ENCODE measurements at places on chromosomes 1 and 21.
A peak's percentile ranks its signal among the peaks of the same experiment; 100 is the strongest.

- DNase-seq, result no peak
These were observed 14.5 kb upstream of the CBR3 start for GRCh38 chr21:36120304-36120888.

GRCh38 chr1:25695090-25695770 lies 78.6 kb downstream of the MAN1C1 start:
- DNase-seq, result no peak

- DNase-seq, result peak; percentile 47
These were observed 56.2 kb upstream of the DPH5 start for GRCh38 chr1:101081496-101082488.

- DNase-seq, result no peak
These were observed 67.7 kb upstream of the MPC2 start for GRCh38 chr1:168004531-168004930.

DNA sequence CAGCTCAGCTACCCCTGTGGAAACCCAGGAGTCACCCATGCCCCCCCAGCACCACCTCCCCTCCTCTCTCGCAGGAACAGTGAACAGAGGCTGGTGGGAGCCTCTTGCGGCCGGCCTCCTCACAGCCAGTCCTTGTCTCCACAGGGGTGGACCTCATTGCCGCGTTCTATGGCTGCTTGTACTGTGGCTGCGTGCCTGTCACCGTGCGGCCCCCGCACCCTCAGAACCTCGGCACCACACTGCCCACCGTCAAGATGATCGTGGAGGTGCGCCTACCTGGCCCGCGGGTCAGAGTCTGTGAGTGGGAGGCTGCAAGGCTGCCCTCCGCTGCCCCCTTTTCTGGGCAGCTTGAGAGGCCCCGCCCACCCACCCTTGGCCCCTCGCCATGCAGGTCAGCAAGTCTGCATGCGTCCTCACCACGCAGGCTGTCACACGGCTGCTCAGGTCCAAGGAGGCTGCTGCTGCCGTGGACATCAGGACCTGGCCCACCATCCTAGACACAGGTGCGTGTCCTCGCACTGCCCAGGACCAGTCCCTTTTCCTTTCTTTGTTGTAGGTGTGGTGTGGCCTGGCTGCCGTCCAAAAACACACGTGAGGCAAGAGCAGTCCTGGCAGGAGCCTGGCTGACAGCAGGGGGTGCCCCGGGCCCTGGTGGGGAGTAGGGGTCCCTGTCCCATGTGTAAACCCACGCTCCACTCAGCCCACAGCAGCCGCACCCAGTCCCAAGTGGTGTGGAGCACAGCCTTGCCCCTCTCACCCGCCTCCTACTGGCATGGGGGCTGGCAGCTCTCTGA lies 50.3 kb downstream of the S100B start:
- DNase-seq, result no peak

DNA sequence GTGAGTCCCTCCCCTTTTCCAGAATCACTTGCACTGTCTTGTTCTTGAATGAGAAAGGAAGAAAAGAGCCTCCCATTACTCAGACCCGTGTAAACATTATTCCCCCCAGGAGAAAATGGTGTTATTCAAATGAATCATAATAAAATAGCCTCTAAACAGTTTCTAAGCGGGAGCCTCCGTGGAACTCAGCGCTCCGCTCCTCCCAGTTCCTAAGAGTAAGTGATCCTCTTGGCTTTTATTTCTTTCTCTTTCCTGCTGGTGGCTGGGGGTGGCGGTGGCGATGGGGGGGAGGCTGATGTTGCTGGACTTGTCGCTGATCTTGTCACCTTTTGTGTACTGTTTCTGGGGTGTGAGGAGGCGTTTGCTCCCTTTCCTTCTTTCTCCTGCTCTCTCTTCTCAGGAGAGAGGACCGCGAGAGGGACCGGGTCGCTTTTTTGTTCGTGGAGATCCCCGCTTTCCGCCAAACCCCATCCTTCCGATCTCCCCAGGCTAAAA lies 781 bp downstream of the PROX1 start:
- no peak for DNase-seq

DNA sequence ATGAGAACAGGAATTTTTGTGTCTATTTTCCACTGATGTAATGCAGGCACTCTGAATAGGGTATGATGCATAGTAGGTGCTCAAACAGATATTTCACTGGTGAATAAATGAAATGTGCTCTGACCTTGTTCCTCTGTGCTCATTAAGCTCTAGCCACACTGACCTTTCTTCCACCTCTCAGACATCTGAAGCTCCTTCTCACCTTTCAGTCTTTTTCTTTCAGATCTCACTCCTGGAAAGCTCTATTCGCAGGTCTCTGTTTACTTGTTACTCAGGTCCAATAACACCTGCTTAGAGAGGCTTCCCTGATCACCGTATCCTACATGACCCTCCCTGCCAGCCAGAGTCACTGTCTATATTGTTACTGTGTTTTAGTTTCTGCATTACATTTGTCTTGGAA lies 59.2 kb upstream of the IVNS1ABP start:
- no peak for DNase-seq

GRCh38 chr1:18866314-18866713 lies 6.9 kb upstream of the TAS1R2 start:
- DNase-seq, result no peak

- no peak for DNase-seq
These were observed 243.7 kb downstream of the PBX1 start for GRCh38 chr1:164802529-164803282.

GRCh38 chr1:168709405-168710363 lies 19.3 kb downstream of the DPT start:
- DNase-seq, result no peak

DNA sequence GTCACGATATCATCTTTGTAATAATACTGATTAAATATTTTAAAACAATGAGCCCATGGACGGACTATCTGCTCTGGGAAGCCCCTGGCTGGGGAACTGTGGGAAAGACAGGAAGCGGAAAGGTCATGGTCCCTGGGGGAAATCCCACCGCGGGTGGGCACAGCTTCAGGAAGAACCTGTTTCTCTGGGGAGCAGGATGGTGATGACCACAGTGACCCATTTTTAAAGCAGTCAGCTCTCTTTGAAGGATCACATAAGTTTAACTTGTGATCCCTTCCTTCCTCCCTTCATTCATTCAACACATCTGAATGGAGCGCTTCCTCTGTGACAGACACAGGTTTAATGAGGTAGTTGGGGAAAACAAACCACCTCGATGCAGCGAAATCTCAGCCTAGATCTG lies 73.0 kb downstream of the DHRS3 start:
- no peak for DNase-seq

DNA sequence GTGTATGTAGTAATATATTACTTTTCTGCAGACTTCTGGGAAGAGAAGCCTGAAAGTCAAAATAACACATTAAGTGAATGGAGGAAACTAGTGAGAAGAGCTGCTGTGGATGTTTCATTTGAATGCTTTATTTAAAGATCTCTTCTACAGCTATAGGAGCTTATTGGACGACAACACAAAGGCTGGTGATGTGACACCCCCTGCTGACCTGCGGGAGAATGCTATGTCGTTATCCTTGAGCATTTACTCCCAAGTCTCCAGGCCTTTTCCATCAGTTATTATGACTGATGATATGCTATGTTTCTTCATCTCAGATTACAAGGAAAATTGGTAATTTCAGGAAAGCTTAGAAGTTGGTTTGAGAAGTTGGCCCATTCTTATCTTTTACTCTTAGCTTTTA lies 22.3 kb upstream of the PLA2G4A start:
- no peak for DNase-seq

- no peak for DNase-seq
These were observed 20.2 kb downstream of the TAL1 start for GRCh38 chr1:47211796-47212269.

DNA sequence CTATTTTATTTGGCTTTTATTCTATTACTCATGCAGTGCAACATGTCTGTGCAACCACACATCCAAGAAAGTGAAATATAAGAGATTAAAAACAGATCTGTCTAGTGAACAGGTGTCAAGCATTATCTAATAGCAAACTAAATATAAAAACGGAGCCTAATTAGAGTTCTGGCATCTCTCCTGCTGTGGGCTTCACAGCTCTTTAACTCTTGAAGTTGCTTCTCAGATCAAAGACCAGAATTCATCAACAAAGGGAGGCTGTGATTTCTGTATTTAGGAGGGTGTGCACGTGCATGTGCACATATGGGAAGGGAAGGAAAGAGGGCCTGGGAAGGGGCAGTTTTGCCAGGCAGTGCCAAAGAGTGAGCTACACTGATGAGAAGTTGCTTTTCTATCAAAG lies 81.0 kb downstream of the MIS18A start:
- DNase-seq, result no peak

GRCh38 chr1:245179706-245180105 lies 24.9 kb downstream of the KIF26B start:
- no peak for DNase-seq

DNA sequence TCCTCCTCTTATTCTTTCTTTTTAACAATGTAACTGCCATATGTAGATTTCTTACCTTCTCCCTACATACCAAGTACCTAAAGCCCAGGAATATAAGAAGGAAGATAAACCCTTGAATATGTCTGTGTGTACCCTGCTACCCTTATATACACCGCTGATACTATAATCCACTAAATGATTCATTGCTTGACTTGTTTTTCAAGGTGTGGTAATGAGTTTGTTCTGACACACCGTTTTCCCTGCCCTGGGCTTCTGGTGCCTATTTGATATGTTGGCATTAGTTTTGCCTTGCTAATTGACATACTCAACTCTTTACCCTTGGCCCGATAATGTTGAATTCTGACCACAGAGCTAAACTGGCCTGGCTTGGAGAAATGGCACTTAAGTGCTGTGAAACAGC lies 64.3 kb downstream of the IL23R start:
- no peak for DNase-seq

GRCh38 chr1:165474196-165474595 lies 29.3 kb upstream of the RXRG start:
- no peak for DNase-seq

DNA sequence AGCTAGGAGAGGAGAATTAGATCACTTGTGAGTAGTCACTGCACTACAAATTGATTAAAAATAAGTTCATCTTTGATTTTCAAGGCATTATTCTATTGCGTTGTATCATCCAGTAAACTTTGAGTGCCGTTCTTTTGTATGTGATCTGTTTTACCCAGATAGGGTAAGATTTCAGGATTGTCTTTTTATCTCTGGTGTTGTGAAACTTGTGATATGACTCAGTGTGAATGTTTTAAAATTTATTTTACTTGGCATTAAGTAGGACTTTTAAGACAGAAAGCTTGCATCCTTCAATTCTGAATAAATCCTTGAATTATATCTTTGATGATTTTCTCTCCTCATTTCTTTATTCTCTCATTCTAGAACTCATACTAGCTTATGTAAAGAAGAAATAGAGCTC lies 93.3 kb upstream of the ADAMTS5 start:
- DNase-seq, result no peak

- no peak for DNase-seq
These were observed 3.1 kb upstream of the SYTL1 start for GRCh38 chr1:27338751-27339150.

GRCh38 chr1:43881415-43881814 lies 52.2 kb upstream of the ARTN start:
- DNase-seq, result no peak

GRCh38 chr1:61724506-61724812 lies 482 bp downstream of the TM2D1 start:
- no peak for DNase-seq

GRCh38 chr21:36379251-36379650 lies 5.9 kb upstream of the CHAF1B start:
- DNase-seq, result no peak

DNA sequence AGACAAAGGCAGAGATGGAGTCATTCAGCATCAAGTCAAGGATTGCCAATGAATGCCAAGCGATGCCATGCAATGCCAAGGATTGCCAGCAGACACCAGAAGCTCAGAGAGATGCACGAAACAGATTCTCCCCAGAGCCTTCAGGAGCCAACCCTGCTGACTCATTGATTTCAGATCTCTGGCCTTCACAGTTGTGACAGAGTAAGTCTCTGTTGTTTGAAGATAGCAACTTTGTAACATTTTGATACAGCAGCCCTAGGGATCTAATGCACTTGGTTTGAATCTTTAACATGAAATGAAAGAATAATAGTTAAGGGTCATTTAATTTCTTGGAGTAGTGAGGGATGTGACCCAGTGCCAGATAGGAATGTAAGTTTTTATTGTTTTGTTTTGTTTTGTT lies 287.4 kb upstream of the RUNX1 start:
- DNase-seq, result no peak

GRCh38 chr1:234979296-234980279 lies 149.0 kb downstream of the TOMM20 start:
- no peak for DNase-seq

- no peak for DNase-seq
These were observed 20.8 kb downstream of the DISP3 start for GRCh38 chr1:11499601-11500331.

DNA sequence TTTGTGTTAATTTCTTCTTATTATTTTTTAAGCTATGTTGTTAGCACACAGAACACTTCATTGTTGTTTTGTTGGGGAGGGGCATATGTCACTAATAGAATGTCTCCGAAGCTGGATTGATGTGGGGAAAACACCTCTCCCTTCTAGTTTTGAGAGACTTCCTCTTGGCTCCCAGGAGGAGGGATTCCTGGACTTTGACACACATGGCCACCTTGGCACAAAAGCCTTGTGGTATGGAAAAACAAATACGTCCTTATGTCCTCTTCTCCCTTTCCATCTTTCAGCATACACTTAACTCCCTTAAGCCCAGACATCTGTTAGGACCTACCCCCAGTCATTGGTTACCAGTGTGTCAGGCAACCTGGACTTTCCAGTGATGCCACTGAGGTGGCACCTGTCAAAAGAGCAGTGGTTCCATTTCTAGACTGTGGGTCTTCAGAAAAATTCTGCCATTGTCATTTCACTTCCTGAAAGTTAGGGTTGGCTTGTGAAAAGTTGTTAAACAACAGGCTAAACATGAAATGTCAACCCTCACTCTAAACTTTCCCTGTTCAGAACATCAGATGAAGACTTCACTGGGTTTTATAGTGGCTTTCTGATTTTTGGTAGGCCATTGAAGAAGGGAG lies 12.5 kb upstream of the ABCB10 start:
- no peak for DNase-seq

GRCh38 chr1:169236143-169236542 lies 129.7 kb downstream of the ATP1B1 start:
- no peak for DNase-seq

- DNase-seq, result no peak
These were observed 14.3 kb upstream of the S100A11 start for GRCh38 chr1:152050886-152051675.

GRCh38 chr1:6418668-6419396 lies 887 bp downstream of the HES2 start:
- DNase-seq, result no peak

- no peak for DNase-seq
These were observed 473.1 kb downstream of the ADGRL2 start for GRCh38 chr1:82273816-82274215.

GRCh38 chr1:39272027-39272797 lies 67.7 kb downstream of the MACF1 start:
- no peak for DNase-seq
